ENCODE measurements at places on chromosomes 11 and 22. TPM values are rescaled to one million over a fixed set of nuclear protein-coding genes. Genes with fewer than 3 reads are reported as not detected.
A peak's percentile ranks its signal among the peaks of the same experiment; 100 is the strongest.

- DNase-seq: no peak
These were observed 49.5 kb upstream of the HSPA8 start for GRCh38 chr11:123111465-123111864.

GRCh38 chr11:14971865-14972580 lies at the start of gene CALCA:
Gene CALCA, minus strand, starts transcription at chr11:14972351. Its CDS starts 1,159 bp downstream, at chr11:14971192.
- DNase-seq: peak; percentile 26

The PDXP gene
- total RNA-seq: 26.8 TPM

- DNase-seq: peak; percentile 94
These were observed 2.6 kb upstream of the GCAT start for GRCh38 chr22:37804881-37805809.

DNA sequence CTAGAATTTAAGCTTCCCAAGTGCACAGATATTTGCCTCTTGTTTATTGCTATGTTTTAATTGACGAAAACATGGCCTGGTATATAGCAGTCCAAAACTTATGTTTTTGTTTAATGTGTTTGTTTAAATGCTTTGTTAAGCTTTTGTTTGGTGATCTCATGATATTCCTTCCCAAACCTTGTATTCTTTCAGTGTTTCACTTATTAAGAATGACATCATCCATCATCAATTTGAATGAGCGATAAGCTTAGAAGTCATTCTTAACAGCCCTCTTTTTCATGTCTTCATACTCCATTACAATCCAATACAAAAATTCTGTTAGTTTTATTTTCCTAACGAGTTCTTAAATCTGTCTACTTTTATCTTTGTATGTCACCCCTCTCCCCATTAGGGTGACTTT lies 206.0 kb downstream of the DYNC2H1 start:
- DNase-seq: no peak

- no peak for DNase-seq
These were observed 68.6 kb downstream of the RRAS2 start for GRCh38 chr11:14290422-14290821.

The GP1BB gene
- 0.41 TPM for total RNA-seq

DNA sequence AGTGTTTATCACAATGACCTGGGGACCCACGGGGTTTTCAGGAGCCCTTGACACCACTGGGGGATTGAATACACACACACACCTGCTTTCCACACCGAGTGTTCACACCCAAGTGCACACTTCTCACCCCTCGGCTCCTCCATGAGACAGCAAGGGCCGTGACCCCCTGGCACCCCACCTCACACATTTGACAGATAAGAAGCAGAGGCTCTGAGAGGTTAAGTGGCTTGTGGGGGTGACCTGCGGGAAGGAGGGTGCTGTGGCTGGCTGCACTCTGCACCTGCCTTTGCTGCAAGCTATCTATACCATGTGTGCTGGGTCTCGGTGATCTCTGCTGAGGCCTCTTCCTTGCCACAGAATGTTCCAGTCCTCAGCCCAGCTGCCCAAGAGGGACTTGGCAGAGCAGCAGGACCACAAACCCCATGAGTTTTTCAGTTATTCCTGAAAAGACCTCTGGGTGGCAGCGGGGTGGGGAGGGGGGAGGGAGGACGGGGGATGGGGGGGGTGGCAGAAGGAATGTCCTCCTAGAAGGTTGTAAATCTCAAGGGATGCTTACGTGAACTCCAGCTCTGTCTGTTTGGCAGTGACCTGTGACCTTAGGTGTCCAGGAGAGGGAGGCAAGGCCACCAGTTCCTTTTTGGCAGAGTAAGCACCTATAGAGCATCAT lies 47.9 kb upstream of the RFPL3 start:
- no peak for DNase-seq

GRCh38 chr22:27212617-27213177 lies 555.3 kb downstream of the MIAT start:
- peak; percentile 40 for DNase-seq

GRCh38 chr22:30167296-30167695 lies 79.3 kb downstream of the LIF start:
- DNase-seq: no peak

DNA sequence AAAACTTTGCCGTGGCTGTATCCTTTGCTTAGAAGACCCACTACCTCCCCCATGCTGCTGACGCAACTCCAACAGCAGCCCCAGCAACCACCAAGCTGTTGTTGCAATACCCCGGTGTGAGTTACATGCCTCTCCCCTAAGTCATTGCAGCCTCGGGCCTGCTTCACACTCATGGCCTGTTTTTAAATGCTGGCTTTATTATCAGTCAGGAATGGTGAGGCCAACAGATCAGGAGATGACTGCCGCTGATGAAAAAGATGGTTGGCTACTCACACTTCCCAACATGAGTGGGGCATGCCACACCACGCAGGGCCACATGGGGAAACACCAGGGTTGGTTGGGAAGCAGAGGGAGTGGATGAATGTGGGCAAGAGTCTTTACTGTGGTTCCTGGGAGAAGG lies 171.5 kb upstream of the SYT13 start:
- DNase-seq: no peak

DNA sequence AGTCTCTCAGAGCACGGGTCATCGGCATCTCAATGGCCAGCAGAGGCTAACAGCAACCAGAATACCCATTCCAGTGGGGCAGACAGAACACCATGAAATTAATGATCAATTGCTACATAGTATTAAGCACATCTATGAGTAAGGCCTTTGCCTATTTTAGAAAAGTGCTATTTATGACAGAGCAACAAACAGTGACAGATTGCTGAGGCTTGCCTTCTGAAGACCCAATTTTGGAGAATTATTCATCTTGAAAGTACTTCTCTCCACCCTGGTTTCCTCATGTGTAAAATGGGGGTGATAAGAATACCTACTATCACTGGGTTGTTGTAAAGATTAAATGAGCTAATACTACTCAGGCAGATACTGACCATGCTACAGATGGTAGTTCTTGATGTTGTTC lies 232.7 kb downstream of the TENM4 start:
- no peak for DNase-seq

DNA sequence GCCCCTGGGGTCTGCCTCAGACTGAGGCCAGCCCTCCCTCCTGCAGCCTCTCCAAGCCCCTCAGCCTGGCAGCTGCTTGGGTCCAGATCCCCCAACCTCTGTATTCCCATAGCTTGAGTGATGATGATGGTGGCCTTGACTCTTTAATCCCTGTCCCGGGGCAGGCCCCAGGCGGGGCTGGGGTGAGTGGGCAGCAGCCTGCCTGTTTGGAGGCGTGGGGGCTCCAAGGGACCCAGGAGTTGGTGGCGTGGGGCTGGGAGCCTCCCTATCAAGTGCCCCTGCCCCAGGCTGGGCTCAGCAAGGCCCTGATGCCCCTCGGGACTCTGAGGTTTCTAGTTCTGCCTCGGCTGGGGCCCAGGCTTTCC lies 22.5 kb downstream of the PPIL2 start:
- no peak for DNase-seq

DNA sequence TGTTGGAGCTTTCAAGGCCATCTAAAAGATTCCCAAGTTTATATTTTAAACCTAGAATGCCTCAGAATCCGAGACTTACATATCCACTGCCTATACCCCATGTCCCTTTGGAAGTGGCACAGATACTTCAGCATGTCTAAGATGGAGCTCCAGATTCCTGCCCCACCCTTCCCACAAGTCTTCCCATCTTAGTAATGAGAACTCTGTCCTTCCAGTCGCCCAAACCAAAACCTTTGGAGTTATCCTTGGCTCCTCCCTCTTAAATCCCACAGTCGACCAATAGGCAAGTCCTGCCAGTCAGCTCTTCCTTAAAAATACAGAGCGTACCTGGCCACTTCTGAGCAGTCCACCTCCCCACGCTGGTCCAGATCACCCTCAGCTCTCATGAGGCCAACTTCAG lies 4.3 kb downstream of the POLD4 start:
- no peak for DNase-seq

DNA sequence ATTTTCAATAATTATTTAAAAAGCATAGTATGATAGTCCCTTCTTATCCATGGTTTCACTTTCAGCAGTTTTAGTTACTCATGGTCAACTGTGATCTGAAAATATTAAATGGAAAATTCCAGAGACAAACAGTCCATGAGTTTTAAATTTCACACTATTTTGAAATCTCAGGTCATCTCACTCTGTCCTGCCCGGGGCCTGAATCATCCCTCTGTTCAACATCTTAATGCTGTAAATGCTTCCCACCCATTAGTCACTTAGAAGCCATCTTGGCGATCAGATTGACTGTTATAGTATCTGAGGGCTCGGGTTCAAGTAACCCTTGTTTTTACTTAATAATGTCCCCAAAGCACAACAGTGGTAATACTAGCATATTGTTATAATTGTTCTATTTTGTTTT lies 1509.3 kb downstream of the FAM181B start:
- no peak for DNase-seq

- no peak for DNase-seq
These were observed 20.7 kb downstream of the DIXDC1 start for GRCh38 chr11:111957663-111958444.

DNA sequence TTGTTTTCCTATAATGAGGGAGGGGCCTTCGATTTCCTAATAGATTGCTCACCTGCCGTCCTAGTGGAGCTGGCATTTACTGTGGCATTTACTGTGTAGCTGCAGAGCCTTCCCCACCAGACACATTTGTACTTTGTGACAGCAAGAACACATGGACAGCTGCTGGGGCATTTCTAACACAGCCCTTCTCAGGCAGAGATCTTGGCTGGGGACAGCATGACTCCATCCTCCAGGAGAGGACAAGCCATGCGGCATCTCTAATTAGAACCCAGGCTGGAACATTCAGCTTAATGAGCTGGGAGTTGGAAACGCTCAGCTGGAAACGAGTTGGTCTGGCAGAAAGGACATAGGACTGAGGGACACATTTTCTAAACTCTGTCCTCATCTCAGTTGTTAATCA lies 887.5 kb downstream of the NTM start:
- no peak for DNase-seq

DNA sequence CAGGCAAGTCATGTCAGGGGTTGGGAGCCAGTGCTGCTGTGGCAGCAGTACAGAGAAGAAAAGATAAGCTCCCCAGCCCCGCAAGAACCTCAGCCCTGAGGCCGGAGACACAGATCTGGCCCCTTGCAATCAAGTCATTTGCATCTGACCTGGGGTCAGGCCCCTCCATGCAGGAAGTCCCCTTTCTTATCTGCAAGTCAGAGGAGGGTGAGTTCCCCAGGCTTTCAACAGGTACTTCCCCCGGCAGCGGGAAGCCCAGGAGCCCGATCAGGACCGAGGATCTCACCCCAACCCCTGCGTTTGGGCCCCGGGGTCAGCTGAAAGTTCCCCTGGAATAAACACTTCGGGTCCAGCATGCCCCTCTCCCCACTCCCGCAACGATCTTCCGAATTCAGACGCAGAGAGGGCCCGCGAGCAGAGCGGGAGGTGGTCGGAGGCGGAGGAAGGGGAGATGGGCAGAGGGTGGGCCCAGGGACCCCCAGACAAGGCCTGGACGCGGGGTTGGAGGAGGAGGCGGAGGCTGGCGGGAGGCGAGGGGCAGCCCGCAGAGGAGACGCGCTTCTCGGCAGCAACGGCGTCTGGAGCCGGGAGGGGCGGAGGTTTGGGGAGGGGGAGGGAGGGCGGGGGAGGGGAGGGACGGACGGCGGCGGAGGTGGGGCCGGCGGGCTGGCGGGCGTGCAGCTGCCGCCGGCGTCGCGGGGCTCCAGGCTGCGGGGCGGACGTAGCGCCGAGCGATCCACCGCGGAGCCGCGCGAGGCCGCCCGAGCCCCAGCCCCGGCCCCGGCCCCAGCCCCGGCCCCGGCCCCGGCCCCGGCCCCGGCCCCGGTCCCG lies at the start of gene TSPAN18:
TSPAN18 (plus strand) TSS at position 680 of the 831 bp plus-strand sequence. CDS start 179,455 bp downstream, outside the sequence.
- DNase-seq: peak; percentile 37

DNA sequence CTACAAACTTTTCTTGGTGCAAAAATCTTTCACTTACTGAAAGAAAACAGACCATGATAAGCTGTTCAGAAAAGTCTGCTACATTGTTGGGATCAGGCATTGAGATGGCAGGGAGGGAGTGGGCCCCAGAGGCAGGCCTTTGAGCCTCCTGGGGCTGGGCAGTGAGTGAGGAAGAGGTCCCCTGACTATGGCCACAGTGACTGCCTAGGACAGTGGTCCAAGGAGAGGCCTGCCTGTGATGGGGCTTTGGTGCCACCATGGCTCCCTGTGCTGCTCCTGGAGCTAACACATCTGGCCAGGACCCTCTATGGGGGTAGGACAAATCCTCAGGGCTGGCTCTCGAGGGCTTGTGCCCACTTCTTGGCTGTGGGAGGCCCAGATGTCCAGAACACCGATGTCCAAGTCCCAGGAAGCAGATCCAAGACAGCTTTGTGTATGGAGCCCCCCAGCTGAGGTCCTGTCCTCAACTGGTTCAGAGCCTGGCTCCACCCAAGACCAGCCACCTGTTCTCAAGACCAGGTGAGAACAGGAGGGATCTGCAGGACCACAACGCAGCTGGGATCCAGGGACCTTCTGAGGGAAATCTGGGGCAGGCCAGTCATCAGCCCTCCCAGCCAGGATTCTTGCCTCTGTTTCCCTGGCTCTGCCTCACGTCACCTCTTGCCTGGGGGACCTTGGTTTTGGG lies 36.9 kb downstream of the PPM1F start:
- no peak for DNase-seq

- DNase-seq: no peak
These were observed 390.6 kb downstream of the DYNC2H1 start for GRCh38 chr11:103499710-103500340.

- DNase-seq: no peak
These were observed 8.8 kb upstream of the CUL5 start for GRCh38 chr11:107999759-108000455.

The APOL5 gene
- total RNA-seq: not detected

The FGF19 gene
- total RNA-seq: not detected

DNA sequence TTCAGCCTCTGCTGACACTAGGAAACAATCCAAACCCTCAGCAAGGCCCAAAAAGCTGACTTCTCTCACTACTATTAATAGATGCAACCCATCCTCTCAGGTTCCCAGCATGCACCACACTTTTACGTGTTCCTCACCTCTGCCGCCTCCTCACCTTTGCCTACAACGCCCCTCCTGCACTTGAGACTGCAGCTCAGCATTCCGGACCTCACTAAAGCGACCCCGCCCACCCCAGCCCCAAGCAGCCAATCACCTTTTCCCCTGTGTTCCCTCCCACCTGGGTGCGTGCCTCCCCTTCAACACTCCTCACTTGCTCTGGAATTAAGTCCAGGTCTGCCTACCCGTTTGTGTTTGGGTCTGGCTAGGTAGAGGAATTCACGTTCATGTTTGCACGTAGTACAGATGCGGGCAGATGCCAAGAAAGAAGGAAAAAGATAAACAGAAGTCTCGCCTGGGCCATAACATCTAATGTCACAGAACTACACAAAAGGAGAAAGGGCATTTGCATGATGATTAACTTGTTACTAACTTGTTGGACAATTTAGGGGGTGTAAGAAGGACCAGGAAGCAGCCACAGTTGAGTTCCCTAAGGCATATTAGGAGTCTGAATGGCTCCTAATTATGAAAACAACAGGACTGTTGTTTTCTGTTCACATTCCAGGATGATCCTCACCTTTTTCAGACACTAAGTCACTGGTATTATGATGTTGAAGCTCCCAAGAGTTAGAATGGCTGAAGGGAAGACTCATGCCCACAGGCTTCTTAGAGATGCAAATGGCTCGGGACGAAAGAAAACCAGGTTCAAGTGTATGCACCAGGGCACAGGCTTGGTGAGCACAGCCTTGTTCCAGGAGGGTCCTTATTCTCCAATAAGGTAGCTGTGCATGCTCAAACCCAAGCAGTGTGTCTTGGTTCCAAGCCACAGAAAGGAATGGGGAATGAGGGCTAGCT lies 102.2 kb downstream of the MICAL3 start:
- DNase-seq: peak; percentile 52

All from mucosa of descending colon (tissue), 3 donors.